Activated CD4-positive, alpha-beta T cell treated with anti-CD3 and anti-CD28 coated beads, Interleukin-2, amount 10 ng/mL, durations not matched to agents 7 days and 5 days (primary cell): ENCODE measurements at places on chromosomes 12 and 14. TPM values are rescaled to one million over a fixed set of nuclear protein-coding genes. Genes with fewer than 3 reads are reported as not detected.

RIMKLB gene
- 4.7 TPM for total RNA-seq

ANHX gene
- not detected for total RNA-seq

FSCB gene
- not detected for total RNA-seq

HOXC10 gene
- not detected for total RNA-seq

AICDA gene
- not detected for total RNA-seq

RNF10 gene
- total RNA-seq: 219 TPM

ANKS1B gene
- total RNA-seq: 0.17 TPM

AQP2 gene
- not detected for total RNA-seq

CFAP54 gene
- total RNA-seq: 0.40 TPM

MAP3K9 gene
- total RNA-seq: 4.8 TPM

TEX52 gene
- total RNA-seq: 0.29 TPM

C12orf76 gene
- total RNA-seq: 19.9 TPM

PLD4 gene
- total RNA-seq: not detected

KRT77 gene
- not detected for total RNA-seq

ANAPC5 gene
- 140 TPM for total RNA-seq

GPR135 gene
- total RNA-seq: 1.5 TPM

CLEC1B gene
- not detected for total RNA-seq

CYP27B1 gene
- total RNA-seq: 1.9 TPM

GLT8D2 gene
- not detected for total RNA-seq

SERPINA5 gene
- not detected for total RNA-seq

CAMKK2 gene
- 31.2 TPM for total RNA-seq

LRIG3 gene
- not detected for total RNA-seq

OTUB2 gene
- 2.3 TPM for total RNA-seq

C12orf50 gene
- not detected for total RNA-seq

IL26 gene
- total RNA-seq: 0.50 TPM

WNT5B gene
- total RNA-seq: 0.15 TPM

KRT74 gene
- total RNA-seq: 0.15 TPM

TPH2 gene
- total RNA-seq: not detected

SMOC1 gene
- not detected for total RNA-seq

POTEG gene
- not detected for total RNA-seq

PAX9 gene
- total RNA-seq: not detected

KCNC2 gene
- not detected for total RNA-seq

INHBE gene
- not detected for total RNA-seq

MIPOL1 gene
- total RNA-seq: not detected

KRT3 gene
- not detected for total RNA-seq

RERG gene
- total RNA-seq: 0.17 TPM

ALDH1L2 gene
- total RNA-seq: 0.20 TPM

GZMH gene
- 1.9 TPM for total RNA-seq

VEZT gene
- 41.7 TPM for total RNA-seq

P2RX2 gene
- total RNA-seq: not detected

TBPL2 gene
- not detected for total RNA-seq

BLTP3B gene
- total RNA-seq: 19.8 TPM

NRXN3 gene
- not detected for total RNA-seq

CMKLR1 gene
- total RNA-seq: not detected

KRT81 gene
- not detected for total RNA-seq

C1QL4 gene
- total RNA-seq: not detected
